Activated CD8-positive, alpha-beta T cell treated with anti-CD3 and anti-CD28 coated beads, Interleukin-2, amount 10 ng/mL, durations not matched to agents 7 days and 5 days (primary cell): ENCODE measurements at places on chromosomes 4 and X.

GRCh38 chr4:165208741-165209388, 1.5 kb downstream of the KLHL2 start:
- DNase-seq = peak; percentile 49

DNA sequence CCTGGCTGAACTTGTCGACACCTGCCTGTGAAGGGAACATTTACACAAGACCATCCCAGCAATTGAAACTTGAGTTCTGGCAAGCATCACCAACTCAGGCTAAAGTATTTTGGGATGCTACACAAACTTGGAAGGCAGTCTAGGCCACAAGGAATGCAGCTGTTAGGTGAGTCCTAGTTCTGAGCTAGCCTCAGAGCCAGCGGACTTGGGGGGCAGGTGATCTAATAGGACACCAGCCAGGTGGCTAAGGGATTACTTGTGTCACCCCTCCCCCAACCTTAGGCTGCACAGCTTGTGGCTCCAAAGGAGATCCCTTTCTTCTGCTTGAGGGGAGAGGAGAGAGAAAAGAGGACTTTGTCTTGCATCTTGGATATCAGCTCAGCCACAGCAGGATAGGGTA, 62.3 kb upstream of the DKK2 start:
- no peak for DNase-seq

GRCh38 chr4:17577665-17578481, 875 bp downstream of the LAP3 start:
- DNase-seq = peak; percentile 53

- no peak for DNase-seq
These were observed 586.5 kb upstream of the FTHL17 start for GRCh38 chrX:31658360-31658759.

DNA sequence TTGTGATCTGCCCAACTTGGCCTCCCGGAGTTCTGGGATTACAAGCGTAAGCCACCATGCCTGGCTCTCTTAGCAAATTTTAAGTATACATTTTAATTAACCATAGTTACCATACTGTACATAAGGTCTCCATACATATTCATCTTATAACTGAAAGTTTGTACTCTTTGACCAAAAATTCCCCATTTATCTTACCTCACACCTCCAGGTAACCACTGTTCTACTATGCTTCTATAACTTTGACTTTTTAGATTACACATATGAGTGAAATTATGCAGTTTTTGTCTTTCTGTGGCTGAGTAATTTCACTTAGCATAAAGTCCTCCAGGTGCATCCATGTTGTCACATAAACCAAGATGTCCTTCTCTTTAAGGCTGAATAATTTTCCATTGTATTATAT, 17.4 kb downstream of the C4orf51 start:
- no peak for DNase-seq

- no peak for DNase-seq
These were observed 337.7 kb downstream of the PCDH19 start for GRCh38 chrX:100072336-100072735.
